ENCODE measurements at places on chromosomes 11 and 22.

GRCh38 chr11:114196997-114197703, 99.0 kb upstream of the NNMT start:
- no peak for DNase-seq

GRCh38 chr11:2220173-2220771, 48.7 kb upstream of the TH start:
- DNase-seq, result no peak

DNA sequence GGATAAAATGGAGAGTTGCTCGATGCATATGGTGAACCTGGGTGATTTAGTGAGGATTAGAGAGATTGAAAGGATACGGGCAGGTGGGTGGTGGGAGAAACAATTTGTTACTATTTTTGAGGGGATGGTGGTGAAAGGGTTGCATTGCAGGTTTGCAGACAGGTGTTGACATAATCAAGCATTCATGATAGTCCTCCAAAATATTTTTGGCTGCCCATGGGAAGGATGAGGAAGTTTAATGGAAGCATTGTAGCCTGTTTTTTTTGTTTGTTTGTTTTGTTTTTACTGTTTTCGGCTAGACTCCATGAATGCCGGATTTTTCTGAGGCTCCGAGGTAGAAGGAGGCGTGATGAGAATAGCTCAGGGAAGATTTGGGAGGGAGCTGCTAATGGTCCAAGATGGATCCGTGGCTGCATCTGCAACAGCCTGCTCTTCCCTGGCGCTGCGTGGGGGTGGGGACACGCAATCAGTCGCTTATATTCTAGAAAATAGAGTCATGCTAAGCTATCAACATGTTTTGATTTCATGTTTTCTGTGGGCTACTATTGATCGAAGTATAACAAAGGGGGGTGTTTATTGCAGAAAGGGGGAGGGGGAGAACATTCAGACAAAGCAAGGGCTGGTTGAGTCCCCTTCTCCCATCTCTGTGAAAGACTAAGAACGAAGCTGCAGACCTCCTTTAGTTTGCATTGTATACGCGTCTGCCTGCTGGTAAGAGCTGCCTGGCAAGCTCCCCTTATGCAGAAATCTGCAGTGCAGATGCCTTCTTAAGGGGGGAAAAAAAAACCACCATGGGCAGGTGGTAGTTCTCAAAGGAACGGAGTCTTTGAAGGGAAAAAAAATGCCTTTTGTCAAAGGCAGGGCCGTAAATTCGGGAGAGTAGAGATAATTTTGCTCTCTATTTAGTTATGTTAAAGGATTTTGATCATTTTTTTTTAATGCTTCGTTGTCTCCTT, 1.0 kb downstream of the RTN3 start:
- DNase-seq, result no peak

- no peak for DNase-seq
Observed at GRCh38 chr11:132589791-132590190, 942.5 kb downstream of the OPCML start.

DNA sequence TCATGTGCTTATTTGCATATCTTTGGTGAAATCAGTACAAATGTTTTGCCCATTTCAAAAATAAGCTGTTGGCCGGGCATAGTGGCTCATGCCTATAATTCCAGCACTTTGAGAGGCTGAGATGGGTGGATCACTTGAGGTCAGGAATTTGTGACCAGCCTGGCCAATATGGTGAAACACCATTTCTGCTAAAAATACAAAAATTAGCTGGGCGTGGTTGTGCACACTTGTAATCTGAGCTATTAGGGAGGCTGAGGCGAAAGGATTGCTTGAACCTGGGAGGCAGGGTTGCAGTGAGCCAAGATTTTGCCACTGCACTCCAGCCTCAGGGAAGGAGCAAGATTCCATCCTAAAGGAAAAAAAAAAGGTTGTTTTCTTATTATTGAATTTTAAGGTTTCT, 136.0 kb downstream of the SWAP70 start:
- DNase-seq, result no peak

DNA sequence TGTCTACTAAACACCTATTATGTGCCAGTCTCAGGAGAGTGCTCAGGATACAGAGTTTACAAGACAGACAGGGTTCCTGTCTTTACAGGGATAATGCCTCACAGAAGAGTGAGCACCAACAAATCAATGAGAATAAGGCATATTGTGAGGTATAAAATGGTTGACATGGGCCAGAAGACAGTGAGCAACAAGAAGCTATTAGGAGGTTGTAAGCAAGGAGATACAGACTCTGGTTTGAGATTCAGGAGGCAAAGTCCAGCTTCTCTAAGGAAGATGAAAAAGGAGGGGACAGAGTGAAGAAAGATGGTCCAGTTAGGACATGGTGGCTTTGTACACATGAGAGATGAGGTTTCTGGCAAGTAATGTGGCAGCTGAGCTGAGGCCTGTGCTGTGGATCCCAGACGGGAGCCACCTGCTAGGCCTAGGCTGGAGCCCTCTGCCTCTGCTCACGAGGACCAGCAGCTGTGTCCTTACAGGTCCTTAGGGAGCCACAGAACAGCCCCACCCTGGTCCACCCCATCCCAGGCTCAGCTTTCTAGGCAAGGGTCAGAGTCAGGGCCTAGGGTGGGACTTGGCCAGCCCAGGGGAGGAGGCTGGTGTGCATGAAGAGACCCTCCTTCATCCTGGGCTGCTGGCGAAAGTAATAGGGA, 110.5 kb downstream of the ZNF280B start:
- no peak for DNase-seq

DNA sequence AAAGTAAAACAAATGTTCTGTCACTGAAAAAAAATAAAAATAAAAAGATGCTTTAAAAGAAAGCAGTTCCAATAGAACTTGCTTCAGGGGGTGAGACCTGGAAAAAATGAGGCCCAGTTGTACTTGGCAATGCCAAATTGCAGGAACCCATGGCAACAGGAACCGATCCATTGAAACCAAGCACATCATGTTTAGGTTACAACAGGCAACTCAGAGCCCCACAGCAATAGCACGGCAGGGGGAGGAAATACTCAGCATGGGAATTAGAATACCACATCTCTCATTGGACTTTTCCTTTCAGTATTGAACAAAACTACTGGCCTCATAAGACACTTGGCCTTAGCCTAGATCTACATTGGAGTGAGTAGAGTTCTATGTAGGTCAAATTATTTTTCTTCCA, 84.3 kb downstream of the MSANTD4 start:
- no peak for DNase-seq

GRCh38 chr22:39215070-39215396, 29.7 kb downstream of the PDGFB start:
- no peak for DNase-seq

DNA sequence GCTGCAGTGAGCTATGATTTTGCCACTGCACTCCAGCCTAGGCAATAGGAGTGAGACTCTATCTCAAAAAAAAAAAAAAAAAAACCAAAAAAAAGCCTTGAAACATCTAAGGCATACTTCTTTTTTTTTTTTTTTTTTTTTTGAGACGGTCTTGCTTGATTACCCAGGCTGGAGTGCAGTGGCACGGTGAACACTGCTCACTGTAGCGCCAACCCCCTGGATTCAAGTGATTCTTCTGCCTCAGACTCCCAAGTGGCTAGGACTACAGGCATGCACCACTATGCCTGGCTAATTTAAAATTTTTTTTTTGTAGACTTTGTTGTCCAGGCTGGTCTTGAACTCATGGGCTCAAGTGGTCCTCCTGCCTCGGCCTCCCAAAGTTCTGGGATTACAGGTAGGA, 19.5 kb downstream of the ARFGAP3 start:
- no peak for DNase-seq

DNA sequence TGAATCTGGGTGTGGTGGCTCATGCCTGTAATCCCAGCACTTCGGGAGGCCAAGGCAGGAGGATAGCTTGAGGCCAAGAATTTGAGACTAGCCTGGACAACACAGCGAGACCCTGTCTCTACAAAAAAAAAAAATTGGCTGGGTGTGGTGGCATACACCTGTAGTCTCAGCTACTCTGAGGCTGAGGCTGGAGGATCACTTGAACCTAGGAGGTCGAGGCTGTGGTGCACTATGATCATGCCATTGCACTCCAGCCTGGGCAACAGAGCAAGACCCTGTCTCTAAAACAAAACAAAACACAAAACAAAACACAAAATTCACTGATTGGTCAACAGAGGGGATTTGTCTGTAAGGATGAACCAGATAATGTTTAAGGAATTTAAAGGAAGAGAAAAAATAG, 113.7 kb downstream of the STIM1 start:
- DNase-seq, result no peak

- DNase-seq, result peak; percentile 29
Observed at GRCh38 chr11:73141309-73142127, 600 bp downstream of the FCHSD2 start.

GRCh38 chr11:10496296-10496936, 41.4 kb downstream of the AMPD3 start:
- DNase-seq, result no peak

GRCh38 chr22:36901411-36902142, 11.9 kb upstream of the CSF2RB start:
- no peak for DNase-seq

- no peak for DNase-seq
Observed at GRCh38 chr22:17217179-17217578, 2.1 kb downstream of the ADA2 start.

DNA sequence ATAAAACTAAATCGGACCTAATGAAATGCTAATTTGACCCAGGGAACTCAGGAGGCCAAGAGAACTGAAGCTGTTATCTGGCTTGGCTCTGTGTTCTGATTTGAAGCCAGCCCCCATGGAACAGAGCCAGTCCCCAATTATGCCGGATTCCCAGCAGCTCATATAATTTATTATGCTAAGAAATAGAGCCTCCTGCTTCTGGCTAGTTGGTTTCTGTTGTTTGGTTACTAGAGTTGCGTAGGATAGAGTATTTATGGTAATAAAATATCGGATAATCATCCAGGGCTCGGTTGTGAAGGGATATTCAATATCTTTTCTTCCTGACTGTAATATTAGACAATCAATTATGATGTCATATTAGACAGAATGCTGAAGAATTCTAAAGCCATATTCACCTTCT, 120.4 kb upstream of the TTC12 start:
- DNase-seq, result no peak

DNA sequence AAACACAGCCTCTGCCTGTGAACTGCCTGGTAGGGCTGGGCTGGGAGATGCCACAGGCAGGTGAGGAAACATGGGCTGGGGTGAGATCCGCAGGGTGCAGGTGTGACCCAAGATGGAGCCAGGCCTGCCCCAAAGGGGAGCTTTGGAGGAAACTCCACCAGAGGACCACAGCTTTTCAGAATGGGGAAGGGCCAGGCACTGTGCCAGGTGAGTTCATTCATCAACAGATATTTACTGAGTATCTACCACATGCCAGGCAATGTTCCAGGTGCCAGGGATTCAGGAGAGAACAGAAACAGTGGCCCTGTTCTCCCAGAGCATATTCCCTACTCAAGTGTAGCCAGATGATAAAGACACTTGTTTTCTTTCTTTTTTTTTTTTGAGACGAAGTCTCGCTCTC, 11.2 kb downstream of the RTN4RL2 start:
- DNase-seq, result no peak

GRCh38 chr11:6438979-6439571, 1.7 kb downstream of the HPX start:
- no peak for DNase-seq

GRCh38 chr11:61091373-61092279, 10.7 kb upstream of the CD5 start:
- DNase-seq, result no peak

DNA sequence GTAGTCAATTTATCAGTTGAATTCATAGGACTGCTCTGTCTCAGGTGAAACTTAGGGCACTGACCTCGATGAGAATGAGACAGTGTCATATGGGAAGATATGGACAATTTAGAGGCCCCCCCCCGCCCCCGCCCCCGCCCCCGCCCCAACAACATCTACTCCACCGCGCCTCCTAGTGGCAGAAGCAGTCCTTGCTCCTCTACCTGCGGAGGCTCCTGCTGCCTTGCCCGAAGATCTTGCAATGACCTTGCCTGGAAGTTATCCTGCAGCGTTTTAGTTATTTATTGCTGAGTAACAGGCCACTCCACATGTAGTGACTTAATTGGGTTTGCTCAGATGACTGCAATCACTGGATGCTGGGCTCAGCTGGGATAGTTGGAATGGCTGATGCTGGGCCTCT, 15.2 kb downstream of the SERPINH1 start:
- DNase-seq, result peak; percentile 38

DNA sequence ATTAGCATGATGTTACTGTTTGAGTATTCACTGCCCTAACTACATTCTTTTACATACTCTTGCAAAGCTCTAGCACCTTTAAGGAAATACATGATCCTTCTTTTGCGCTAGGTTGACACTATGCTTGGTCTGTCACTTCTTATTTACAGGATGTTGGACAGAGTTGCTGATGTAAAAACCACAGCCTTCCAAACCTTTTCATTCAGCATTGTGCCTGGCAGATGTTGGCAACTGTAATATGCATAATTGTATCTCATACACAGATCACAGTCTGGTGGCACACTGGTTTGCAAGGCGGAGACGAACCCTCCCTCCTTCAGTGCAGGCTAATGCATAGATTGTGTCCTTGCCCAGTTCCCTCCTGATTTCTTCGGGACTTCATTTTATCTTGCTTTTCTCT, 224.1 kb downstream of the SNX19 start:
- DNase-seq, result no peak

DNA sequence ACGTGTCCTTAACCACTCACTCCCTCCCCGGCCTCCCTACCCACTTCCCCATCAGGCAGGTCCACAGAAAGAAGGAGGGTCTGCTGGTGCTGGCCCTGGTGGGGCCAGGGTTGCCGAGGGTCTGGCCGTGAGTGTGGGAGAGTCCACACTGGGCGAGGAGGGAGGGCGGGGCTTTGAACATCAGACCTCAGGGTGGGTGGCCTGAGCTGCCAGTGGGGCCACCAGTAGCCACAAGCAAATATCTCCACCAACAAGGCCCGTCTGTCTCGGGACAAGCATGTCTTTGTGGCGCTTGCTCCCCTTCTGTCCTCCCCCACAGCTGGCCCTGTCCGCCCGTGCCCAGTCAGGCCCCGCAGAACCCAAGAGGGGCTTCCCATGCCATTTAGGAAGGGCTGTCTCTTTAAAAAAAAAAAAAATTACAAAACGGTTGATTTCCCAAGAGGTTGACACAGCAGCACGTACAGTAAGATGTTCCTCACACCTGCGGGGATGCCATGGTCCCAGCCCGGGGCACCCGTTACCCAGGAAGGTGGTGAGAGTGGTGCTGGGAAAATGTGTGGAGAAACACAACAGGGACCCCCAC, 17.7 kb upstream of the TALDO1 start:
- no peak for DNase-seq

Measured in stimulated activated CD4-positive, alpha-beta T cell treated with anti-CD3 and anti-CD28 coated beads, Interleukin-1b, Interleukin-23, amount 100 ng/mL, for 1 hour (primary cell).